Stimulated activated CD4-positive, alpha-beta T cell treated with anti-CD3 and anti-CD28 coated beads, Interleukin-1b, Interleukin-23, amount 100 ng/mL, for 1 hour (primary cell): ENCODE measurements at places on chromosomes 12 and 14.

DNA sequence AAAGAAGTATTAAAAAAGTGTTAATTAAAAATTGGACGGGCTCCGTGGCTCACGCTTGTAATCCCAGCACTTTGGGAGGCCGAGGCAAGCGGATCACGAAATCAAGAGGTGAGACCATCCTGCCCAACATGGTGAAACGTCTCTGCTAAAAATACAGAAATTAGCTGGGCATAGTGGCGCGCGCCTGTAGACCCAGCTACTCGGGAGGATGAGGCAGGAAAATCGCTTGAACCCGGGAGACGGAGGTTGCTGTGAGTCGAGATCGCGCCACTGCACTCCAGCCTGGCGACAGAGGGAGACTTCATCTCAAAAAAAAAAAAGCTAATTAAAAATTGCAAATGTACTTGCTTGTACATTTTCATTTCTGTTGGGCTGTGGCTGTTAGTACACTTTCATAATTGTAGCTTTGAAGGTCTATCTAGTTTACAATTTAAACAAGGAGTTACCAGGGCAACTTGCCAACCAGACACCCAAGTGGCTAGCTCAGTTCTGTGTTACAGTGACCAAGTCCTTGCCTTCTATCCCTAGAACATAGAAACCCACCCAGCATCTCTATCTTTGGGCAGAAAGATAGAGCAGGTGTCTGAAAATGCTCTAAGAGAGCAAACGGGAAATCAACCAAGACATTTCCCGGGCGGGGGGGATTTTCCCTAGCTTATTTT, 1.2 kb downstream of the COA8 start:
- DNase-seq, result no peak

- no peak for DNase-seq
These were observed 57.3 kb downstream of the FLRT2 start for GRCh38 chr14:85587151-85587711.

- DNase-seq, result no peak
These were observed 108.2 kb upstream of the SLC38A4 start for GRCh38 chr12:46933947-46934346.

DNA sequence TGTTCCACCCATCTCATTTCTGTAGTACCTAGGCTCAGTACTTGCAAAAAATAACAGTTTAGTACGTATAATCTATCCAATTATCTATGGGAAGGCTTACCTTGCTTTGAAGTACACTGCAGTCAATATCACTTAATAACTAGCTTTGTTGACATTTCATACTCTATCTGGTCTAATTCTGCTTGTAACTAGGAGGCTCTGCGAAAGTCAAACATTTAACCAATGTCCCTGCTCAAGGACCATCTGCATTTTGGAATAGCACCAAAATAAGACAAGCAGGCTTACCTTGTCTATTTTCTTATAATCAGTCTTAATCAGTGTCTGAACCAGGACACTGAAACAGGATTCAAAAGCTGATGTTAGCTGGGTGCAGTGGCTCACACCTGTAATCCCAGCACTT, 39.9 kb downstream of the SLC25A47 start:
- no peak for DNase-seq

DNA sequence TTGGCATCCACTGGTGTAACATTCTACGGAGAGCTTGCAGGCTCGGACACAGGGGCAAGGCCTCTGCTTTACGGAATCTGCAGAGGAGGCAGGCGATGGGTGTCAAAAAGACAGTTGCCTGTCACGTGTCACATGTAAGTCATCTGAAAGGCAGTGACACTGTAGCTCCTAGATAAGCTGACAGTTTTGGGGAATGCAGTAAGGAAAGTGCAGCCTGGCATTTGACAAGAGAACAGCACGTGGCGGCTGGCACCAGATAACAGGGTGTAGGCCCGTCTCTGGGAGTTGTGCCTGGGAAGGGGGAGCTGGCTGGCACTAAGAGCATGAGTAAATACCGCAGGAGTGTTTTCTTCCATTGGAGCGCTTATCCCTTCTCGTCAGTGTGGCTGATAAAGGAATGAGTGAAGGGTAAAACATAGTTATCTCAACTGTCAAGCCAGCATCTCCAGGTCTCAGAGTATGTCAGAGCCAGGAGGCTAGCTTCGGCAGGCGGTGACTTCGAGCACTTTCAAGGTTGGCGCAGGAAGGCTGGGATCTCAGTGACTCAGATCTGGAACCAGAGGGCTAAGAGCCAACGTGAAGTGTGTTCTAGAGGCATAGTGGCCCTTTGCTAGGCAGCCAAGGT, 26.1 kb downstream of the ADCK1 start:
- DNase-seq, result no peak

- no peak for DNase-seq
These were observed 100.7 kb downstream of the ELK3 start for GRCh38 chr12:96294831-96295230.

GRCh38 chr14:101859538-101859902, 98.0 kb downstream of the PPP2R5C start:
- DNase-seq, result no peak

GRCh38 chr12:78951803-78952551, 87.4 kb downstream of the SYT1 start:
- DNase-seq, result no peak

DNA sequence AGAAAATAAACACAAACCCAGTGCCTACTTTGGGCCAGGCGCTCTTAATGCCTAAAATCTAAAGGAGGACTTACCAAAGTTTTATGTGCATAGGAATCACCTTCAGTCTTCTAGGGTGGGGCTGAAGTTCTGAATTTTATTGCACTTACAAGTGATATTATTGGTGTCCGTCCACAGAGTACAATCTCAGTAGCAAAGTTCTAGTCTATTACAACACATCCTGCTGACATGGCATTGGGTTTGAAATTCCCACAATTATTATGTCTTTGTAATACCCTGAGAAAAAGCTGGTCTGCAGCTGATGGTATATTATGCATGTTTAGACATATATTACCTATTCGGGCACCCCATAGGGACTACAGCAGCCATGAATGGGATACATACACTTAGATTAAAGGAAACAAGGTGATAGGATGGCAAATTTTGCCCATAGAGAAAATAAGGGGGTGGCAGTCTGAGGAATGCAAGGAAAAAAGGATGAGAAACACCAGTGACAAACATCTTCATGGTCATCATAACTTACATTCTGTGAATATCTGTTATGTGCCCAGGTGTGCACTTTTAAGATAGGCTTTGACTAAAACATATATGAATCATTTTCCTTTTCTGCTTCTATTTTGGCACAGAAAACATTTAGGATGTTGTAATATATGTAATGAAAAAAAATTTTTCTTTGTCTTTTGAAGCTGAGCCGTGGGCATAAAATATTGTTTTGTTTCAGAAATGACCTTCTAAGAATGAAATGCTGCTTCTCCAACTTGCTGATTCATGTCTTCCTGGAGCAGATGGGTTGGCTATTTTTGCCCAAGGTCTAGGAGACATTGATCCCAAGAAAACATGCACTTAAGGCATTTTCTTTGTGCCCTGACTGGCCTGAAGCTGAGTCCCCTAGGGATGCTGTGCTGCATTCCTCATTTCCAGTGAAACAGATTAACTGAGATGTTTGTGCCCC, 27.2 kb upstream of the ALG10 start:
- no peak for DNase-seq

- no peak for DNase-seq
These were observed 157.1 kb upstream of the GRIN2B start for GRCh38 chr12:14138495-14138894.

GRCh38 chr14:48725051-48725734, 861.0 kb downstream of the RPS29 start:
- no peak for DNase-seq

DNA sequence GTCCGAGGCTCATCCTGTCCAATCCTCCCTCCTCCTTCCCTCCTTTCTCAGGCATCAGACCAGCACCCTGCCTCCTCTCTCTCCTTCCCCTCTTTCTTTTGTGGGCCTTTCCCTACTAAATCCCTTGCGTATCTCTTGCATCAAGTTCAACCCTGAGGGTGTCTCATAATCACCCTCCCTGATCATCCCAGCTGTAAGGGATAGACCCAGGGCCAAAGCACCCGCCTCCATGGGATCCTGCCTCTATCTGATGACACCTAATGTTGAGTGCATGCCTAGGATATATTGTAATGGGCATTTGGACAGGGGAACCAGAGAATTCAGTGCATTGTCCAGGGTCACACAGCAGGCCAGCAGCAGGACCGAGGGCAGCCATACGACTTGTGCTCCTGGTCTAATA, 84.9 kb downstream of the PHETA1 start:
- DNase-seq, result no peak

- no peak for DNase-seq
These were observed 886 bp downstream of the SIX1 start for GRCh38 chr14:60648249-60648933.

DNA sequence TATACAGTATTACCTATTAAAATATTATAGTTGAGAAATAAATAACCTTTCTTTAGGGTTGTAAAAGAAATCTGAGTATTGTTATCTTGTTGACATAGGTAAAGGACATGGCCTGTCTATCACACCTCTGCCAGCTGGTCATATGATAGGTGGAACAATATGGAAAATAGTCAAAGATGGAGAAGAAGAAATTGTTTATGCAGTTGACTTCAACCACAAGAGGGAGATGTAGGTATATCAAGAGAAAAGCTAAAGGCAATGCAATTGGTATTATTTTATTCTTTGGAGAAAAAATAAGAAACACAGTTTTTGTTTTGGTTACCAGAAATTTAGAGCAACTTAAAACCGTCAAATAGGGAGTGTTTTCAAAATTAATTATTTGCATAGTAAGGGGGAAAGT, 13.5 kb downstream of the CPSF2 start:
- no peak for DNase-seq

DNA sequence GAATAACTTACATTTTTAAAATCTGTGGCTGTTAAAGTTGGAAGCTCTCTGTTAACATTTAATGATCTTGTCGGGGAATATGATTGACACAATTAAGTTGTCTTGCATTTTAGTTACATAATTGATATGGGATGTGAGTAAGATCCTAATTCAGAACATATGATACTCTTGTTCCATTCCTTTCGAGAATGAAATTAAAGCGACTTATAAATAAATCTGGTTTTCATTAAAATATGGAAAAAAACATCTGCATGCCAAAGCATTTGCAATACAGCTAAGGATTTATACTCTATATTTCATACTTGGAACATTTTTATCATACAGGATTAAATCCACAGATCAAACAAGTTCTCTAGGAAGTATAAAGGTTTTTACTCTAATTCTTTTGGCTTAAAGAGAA, 52.0 kb downstream of the SLC38A6 start:
- no peak for DNase-seq
